ENCODE measurements at places on chromosomes 4 and X. TPM values are rescaled to one million over a fixed set of nuclear protein-coding genes. Genes with fewer than 3 reads are reported as not detected.
A peak's percentile ranks its signal among the peaks of the same experiment; 100 is the strongest.

Gene FDCSP
- 0.28 TPM for polyA plus RNA-seq

Gene PABPC1L2B
- polyA plus RNA-seq = not detected

Gene MAGEB17
- polyA plus RNA-seq = 2.2 TPM

DNA sequence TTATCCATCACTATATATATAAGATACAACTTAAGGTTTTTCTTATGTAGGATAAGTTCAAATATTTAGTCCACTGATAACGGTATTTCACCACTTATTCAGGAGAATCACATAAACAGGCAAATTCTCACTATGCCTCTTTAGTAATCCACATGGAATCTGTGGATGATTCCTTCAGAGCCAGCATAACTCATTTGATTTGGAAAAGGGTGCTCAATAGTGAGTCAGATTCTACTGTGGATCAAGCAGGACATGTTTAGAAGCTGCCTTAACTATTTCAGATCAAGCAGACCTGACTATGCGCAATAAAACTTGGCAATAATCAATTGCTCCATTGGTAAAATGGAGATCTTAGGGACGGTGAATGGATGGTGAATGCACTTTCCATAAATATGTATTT is 184.1 kb downstream of the CBR4 start:
- no peak for DNase-seq

DNA sequence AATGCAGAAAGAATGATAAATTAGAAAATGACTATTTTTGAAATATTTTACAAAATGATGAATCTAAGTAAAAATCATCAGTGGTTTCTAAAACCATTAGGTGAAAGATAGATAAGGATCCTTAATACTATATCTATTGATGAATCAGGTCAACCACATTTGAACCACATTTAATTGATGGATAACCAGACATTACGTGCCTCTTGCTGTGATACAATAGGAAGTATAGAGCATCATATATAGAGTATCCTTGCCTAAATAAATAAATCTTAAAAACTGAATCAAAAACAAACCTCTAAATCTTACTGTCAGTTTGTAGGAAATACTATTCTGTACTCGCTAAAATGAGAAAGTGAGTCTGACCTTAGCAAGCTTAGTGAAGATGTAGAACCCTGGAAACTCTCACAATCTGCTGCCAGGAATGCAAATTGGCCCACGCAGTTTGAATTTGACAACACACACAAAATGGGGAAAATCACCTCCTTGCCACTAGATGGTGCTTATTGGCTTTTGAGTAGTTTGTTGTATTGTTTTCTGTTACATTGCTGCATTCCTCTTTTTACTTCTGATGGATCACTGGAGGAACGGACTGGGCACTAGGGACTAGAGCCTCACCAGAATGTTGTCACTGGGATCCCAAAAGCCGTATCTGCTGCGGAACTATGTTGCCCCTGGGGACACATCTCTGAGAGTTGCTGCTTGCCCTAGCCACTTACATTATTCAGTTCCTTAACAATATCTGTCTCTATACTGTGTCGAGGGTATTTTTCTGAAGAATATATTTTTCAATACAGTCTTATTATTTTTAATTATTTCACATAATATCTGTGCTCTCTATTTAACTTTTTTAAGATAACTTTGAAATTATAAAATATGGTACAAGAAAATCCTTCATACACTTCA is 25.4 kb upstream of the SLAIN2 start:
- no peak for DNase-seq

DNA sequence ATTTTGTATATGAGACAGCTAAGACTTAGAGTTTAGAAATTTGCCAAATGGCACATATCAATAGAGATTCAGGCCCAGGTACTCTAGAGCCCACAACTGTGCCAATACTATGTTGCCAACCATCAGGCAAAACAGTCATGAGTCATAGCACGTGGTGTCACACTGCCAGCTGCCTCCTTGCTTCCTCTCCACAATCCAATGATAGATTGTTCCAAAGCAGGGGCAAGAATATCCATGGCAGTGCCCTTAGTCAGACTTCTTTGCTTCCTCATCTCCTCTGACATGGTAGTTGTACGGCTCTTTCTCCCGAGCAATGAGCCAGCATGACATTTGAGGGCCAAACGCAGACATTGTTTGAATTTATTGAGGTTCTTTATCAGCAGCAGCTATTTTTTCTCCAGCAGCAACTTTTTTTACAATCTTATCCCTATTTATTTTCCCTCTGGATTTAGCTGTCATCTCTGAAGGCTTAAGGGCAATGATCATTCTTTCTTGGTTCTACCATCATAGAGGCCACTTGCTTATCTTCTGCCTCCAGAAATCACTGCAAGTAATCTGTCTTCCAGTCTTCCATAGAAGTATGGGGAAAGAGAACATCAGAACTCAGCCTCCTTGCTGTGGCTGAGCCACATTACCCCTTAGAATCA is 169.7 kb downstream of the COL4A6 start:
- DNase-seq = no peak

- no peak for DNase-seq
These were observed 289.2 kb upstream of the PCDH10 start for GRCh38 chr4:132859929-132860328.

DNA sequence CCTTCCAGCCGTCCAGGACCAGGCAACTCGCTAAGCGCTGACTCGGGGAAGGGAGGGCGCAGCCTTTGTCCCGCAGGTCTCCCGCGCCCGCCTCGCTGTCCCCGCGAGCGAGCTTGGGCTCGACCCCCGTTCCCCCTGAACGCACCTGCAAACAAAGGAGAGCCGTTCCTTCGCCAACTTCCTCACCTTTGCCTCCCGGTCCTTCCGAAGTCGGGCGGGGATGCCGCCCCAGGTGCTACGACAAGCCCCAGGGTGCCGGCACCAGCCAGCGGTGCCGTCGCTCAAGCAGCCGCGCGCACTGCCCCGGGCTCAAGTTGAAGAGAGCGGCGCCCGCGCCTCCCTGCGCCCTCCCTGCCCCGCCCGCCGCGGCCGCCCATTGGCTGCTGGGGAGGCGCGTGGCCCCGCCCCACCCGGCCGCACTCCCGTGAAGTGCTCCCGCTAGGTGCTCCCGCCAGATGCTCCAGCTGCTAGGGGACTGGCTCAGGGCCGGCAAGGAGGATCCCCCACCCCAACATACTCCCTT is 107.1 kb downstream of the NSUN7 start:
- DNase-seq = peak; percentile 25

GRCh38 chr4:147355032-147355656 is 125.8 kb upstream of the EDNRA start:
- DNase-seq = no peak

DNA sequence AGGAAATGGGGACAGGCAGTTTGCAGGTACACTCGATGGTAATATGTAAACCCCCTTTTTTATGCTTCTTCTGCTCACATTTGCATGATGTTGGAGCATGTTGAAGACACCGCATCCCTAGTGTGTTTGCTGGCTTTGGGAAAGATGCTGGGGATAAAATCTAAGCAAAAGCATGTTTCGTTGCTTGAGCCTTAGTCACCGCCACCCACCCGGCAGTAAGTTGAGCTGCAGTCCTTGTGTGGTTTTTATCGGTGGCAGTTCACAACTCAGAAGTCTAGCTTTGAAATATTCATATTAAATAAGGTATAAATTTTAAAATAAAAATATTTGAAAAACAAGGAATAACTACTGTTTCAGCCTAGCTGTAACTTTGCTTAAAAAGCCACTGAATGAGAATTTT is 21.7 kb upstream of the MND1 start:
- DNase-seq = no peak

DNA sequence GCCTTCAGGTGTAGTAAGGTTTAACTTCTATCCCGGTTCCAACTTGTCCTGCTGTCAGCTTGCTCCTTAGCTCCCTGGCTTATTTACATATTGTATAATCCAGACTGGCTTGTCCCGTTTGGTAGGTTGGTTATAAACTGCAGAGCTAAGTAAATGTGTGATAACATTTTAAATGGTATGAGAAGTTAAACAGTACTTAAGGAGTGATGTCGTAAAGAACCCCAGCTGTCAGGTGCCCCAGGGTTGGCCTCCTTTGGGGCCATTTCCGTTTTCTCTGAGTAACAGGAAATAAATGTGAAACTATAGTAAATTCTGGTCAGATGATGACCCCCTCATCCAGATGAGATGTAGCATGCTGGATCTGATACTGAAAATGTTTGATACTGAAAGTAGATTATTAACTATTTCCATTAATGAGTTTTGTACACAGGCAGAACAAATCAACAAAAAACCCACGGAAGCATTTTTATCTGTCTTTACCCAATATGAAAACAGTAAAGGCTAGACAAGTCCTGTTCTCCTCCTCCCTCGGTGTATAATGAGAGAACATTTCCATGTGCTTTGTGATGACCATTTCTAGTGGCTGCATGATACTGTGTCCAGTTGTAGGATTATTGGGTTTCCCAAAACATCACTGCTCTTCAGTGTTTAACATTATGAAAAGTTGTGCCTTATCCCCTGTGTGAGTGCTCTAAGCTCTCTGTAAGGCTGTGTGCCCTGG is 22.4 kb downstream of the GAB1 start:
- no peak for DNase-seq

DNA sequence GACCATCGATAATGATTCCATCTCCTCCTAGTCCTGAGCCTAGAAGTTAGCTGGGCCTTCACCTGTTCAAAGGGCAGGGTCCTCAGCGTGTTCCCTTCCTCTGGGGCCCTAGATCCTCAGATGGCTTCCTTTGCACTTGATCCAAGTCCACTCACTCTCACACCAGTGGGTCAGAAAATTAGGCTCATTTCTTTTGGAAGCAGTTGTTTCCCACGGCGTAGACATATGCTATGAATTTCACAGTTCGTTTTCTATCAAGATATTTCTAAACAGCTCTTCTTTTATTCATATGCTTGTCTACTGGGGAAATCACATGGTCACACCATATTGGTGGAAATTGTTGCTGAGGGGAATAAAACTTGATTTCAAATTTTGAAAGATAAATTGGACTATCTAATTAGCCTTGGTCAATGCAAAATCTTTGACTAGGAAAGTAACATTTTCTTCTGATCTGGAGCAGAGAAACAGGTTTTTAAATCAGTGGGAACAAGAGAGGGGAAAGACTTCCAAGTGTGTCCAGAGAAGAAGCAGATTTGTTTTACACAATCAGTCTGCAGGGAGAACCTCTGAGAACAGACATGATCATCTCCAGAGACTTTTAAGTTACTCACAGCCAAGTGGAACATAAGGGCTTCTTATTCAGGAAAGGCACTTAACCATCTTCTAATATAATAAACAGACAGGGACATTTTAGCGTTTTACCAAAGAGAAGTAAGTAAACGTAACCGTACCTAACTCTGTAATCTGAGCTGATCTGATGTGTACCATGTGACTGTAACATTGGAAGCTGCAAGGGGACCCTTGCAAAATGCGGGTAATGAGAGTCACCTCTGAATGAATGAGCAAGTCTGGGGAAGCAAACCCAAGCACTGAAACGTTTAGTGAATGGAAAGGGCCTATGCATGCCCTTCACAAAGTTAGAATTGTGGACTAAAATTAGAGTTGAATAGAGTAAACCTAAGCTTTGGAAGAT is 455.7 kb upstream of the FAT1 start:
- DNase-seq = no peak

GRCh38 chr4:1983846-1984405 is 24.8 kb downstream of the NELFA start:
- peak; percentile 73 for DNase-seq

DNA sequence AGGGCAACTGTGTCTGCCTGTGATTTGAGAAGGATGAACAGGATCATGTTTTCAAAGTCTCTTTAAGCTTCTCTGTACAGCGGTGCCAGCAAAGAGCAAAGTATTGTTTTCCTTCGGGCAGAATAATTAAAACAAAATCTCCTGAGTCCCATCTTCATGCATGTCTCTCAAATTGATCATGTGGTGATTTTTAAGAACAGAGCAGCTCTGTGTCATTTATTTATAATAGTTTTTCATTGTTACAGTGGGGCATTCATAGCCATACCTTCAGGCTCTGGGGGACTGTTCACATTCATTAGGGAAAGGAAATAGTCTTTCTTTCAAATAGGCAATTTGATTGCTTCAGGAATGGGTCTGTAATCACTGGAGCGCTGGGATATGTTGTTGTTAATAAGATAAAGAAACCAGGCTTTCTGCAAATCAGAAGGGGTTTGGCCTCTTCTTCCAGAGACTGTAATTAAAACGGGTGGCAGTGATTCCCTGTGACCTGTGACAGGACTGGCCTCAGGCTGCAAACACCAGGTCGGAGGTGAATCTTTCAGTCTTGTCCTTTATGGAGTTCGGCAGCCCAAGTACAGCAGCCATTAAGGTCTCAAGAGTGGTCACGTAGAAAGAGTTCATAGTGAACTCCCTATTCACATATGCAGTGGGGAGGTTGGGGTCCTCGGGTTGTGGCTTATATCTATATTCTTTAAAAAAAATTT is 29.3 kb upstream of the CBR4 start:
- no peak for DNase-seq
